Anterior cingulate cortex (tissue), 58 donors: ENCODE measurements at places on chromosomes 2 and 18.

DNA sequence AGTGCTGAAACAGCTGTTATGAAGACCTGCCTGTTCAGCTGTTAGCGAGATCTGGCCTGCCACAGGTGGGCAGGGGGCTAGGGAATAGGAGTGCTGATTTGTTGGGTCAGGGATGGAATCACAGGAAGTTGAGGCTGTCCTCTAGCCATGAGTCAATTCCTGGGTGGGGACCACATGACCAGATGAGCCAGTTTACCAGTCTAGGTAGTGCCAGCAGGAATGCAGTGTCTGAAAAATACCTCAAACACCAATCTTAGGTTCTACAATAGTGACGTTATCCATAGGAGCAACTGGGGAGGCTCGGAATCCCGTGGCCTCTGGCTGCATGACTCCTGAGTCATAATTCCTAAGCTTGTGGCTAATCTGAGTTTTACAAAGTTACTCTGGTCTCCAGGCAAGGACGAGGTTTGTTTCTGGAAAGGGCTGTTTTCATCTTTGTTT lies 44.9 kb downstream of the DYSF start:
- DNase-seq = no peak

- no peak for DNase-seq
Measured at GRCh38 chr2:74845217-74845751, 11.4 kb downstream of the HK2 start.

DNA sequence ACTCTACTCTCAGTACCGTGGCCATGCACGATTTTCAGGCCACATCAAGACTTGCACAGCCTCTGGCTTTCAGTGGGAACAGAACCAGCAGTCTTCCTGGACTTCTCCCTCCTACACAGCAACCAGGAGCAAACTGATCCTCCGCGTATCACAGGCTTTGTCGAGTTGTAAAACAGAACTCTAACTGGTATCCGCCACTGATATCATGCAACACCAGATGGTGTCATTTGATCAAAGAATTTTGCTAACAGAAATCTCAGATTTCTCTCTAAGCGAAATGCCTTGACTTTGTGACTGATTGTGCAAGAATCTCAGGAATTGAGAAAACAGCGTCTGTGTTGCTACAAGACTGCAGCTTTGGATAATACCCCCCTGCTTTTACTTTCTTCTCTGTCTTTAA lies 85.7 kb downstream of the COPS8 start:
- DNase-seq = no peak

GRCh38 chr2:21310493-21310892 lies 186.7 kb downstream of the TDRD15 start:
- no peak for DNase-seq

DNA sequence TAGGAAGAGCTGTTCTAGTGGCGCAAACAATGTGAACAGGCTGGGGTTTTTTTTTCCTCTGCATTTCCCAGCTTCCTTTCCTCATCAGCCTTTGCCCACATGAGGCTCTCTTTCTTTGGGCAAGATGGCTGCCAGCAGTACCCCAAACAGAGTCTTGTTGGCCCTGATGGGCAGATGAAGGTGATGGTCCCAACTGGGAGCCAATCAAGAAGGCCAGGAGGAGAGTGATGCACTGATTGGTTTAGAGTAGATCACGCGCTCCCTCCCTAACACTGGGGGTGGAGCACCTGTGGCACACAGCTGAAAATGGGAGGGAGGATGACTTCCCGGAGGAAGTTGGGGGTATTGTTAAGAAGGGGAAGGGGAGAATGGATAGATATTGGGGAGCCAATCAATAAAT lies 96.3 kb upstream of the FZD7 start:
- no peak for DNase-seq
